Fibroblast of the conjunctiva (primary cell): ENCODE measurements at places on chromosomes 5 and 9.

GRCh38 chr9:128555180-128555721 lies 2.9 kb downstream of the SPTAN1 start:
- DNase-seq: no peak

DNA sequence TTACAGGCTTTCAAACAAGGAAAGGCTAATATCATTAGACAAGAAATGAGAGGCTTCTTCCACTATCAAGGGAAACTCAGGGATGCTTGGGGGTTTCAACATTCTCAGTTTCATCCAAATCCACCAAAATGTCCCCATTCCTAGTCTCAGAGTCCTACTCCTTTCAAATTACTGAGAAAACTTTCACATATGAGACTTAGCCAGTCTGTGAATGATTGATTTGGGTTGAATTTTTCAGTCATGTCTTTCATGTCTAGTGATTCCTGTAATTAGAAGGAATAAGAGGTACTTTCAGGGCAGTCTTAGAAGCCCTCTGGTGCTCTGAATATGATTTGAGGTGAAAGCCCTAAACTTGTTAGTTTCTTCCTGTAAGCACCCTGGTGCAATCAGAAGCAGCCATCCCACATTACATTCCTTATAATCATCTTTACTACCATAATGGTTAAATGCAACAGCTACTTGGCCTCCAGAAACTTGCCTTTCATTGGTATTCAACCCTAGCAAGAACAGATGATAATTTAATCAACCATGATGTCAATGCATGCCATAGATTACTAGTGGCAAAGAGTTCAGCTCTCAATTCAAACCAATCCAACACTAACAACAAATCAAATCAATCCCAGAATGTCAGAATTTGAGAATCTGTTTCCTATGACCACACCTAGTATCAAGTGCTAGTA lies 50.7 kb upstream of the RIC1 start:
- no peak for DNase-seq

- no peak for DNase-seq
These were observed 90.1 kb upstream of the LMX1B start for GRCh38 chr9:126523611-126524111.

- no peak for DNase-seq
These were observed 29.6 kb upstream of the ZNF782 start for GRCh38 chr9:96883922-96884321.

- no peak for DNase-seq
These were observed 1.3 kb downstream of the ANXA1 start for GRCh38 chr9:73152953-73153352.

DNA sequence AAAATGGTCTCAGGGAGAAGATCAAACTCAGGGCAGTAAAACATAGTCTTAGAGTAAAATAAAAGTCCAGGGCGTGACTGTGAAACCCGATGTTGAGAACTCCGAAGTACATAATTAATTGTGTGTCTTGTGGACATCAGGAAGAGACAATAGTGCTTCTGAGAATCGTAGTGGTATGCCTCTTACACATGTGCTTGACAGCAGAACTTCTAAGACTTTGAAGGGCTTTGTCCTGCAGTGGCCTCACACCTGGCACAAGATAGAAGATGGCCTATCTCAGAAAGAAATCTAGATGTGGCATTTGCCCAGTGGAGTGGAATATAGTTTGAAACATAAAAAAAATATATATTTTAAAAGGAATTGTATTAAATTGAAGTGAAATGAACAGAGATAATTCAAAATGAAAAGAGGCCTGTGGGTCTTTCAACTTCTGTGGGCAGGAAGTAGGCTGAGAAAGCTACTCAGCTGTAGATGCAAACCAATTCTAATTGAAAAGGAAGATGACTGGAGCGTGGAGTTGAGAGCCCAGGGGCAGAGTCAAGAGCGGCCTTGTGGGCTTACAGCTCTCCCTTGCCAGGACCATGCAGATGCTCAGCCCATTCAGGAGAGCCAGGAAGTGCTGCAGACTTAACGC lies 468.4 kb downstream of the KDM4C start:
- DNase-seq: no peak

GRCh38 chr9:5355817-5356216 lies 16.1 kb upstream of the RLN1 start:
- no peak for DNase-seq

DNA sequence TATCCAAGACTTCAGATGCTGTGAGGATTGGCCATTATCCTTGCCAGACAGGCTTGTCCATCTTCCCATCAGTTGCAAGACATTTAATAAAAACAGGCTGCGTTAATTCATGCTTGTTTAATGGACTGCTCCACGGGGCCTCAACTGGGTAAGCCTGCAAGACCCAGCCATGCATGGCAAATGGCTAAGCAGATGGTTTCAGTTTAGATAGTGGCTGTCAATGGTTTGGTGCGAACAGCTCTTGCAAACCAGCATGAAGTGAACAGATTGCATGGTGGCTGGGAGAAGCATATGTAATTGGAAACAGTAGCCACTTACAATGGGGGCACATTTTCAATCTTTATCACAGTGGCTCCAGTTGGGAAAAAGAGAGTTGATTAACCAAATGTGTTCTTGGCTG lies 628.2 kb upstream of the KLF4 start:
- no peak for DNase-seq

- DNase-seq: no peak
These were observed 136.9 kb downstream of the SEMA5A start for GRCh38 chr5:9408964-9409363.

GRCh38 chr5:138989720-138990119 lies 114.6 kb upstream of the LRRTM2 start:
- DNase-seq: no peak

DNA sequence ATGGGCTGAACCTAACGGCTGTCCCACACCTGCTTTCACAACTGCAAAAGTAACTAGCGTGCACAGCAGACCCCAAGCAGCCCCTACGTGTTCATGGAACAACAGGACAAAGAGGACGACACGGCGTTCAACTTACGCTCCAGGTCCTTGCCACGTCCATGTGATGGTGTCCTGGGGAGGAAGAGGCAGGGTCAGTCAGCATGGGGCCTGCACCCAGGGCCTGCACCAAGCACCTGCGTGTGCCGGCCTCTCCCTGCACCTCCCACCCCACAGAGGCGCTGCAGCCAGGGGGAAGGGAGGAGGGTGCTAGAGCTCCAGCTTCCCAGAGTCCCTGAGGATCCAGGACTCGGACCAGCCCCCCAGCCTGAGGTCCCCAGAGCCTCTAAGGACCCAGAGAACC lies 35.6 kb upstream of the SLC6A3 start:
- DNase-seq: no peak

DNA sequence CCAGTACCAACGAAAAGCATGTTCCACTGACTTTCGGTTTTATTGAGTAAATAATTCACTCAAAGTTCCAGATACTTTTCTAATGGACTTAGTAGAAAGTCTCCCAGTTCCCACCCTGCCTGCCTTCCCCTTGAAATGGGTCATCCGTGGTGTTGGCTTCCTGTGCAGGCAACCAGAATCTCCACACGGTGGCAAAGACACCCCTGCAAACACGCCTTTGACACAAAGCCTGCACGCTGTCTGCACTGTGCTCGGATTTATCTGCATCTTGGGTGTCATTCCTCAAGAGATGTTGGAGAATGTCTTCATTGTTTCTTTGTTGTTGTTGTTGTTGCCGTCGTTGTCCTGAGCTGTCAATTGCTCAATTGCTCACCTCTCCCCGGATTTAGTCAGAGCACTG lies 150.0 kb upstream of the IRX2 start:
- no peak for DNase-seq

GRCh38 chr9:113536483-113537228 lies 73.1 kb downstream of the RGS3 start:
- no peak for DNase-seq

DNA sequence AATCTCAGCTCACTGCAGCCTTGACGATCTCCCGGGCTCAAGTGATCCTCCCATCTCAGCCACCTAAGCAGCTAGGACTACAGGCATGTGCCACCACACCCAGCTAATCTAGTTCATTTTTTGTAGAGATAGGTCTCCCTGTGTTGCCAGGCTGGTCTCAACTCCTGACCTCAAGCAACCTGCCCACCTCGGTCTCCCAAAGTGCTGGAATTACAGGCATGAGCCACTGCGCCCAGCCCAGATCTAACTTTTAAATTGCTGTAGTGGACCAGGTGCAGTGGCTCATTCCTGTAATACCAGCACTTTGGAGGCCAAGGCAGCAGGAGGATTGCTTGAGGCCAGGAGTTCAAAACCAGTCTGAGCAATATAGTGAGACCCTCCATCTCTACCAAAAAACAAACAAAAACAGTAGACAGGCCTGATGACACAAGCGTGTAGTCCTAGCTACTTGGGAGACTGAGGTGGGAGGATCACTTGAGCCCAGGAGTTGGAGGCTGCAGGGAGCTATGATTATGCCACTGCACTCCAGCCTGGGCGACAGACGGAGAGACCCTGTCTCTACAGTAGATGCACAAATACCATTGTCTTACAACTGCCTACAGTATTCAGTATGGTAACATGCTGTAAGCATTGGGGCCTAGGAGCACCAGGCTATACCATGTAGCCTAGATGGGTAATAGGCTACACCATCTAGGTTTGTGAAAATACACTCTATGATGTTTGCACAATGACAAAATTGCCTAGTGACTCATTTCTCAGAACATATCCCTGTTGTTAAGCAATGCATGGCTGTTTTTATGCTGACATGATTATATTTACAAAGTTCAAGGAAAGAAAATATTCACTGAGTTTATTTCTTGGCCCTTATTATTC lies 1.5 kb upstream of the SIT1 start:
- no peak for DNase-seq

- DNase-seq: peak; percentile 13
These were observed 27.0 kb upstream of the ZNF622 start for GRCh38 chr5:16492398-16493140.

DNA sequence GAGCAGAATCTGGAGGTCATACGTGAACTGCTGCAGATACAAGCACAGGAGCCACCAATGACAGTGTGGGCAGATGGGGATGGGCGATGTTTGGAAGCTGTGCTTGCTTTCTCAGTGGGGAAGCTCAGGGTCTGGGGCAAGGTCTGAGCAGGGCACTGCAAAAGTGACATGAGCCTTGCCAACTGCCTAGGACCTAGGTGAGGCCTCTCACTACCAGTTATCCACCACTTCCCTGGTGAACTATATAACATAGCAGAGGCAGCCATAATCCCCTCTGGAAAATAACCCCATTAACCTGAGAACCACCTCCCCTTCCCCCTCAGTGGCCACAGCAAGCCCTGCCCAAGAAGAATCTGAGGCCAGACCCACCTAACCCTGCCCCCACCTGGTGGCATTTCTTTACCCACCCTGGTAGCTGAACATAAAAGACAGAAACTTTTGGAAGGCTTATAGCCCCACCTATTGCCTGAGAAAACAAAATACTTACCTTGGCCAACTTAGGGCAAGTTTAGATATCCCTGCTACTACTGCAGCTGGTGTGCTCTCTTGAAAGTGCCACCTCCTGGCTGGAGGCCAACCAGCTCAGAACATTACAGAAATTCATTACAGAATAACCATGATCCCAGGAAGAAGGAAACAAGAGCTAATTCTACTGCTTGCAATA lies 18.8 kb upstream of the SPEF2 start:
- DNase-seq: no peak

DNA sequence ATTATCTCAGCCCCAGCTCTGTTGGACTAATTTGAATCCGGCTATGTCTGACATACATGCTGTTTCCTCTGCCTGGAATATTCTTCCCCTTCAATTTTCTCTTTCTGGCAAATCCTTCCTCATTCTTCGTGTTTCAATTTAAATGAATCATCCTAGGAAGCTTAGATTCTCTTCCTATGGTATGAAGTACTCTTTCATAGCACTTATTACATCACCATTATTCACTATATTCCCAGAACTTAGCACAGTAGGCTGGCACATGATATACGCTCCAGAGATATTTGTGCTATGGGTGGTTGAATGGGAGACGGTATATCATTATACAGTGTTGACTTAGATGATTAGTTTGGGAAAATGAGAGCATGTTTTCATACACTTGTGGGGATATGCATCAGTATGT lies 91.0 kb upstream of the JAK2 start:
- DNase-seq: no peak

- peak; percentile 53 for DNase-seq
These were observed 134.1 kb upstream of the IFNE start for GRCh38 chr9:21616082-21616778.

DNA sequence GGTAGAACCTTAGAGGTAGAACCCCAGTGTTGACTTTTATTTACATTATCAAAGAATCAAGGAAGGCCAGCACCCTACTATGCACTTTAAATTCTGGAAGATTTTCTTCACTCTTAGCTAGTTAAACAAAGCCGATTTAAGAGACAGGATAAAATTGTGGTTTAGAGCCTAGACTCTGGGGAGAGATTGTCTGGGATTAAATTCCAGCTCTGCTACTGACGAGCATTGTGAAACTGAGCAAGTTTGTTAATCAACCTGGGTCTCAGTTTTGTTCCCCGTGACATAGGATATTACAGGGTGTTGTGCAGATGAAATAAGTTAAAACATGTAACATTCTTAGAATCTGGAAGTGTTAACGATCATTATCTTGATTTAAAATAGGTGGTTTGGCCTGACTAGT lies 83.5 kb downstream of the FEM1C start:
- DNase-seq: no peak

DNA sequence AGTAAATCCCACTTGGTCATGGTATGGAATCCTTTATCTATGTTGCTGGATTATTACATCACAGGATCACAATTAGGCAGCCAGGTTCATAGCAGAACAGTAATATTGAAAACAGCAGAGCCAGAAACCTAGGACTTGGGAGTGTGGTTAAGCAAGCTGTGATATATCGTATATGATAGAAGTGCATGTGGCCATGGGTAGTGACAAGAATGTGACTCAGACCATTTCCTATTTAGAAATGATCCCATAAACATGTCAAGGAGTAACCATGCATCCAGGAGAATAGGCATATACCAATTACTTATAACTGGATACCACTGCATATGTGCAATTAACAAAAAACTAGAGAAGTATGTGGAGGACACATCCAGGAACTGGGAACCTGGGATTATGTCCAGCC lies 31.2 kb downstream of the AMBP start:
- no peak for DNase-seq

DNA sequence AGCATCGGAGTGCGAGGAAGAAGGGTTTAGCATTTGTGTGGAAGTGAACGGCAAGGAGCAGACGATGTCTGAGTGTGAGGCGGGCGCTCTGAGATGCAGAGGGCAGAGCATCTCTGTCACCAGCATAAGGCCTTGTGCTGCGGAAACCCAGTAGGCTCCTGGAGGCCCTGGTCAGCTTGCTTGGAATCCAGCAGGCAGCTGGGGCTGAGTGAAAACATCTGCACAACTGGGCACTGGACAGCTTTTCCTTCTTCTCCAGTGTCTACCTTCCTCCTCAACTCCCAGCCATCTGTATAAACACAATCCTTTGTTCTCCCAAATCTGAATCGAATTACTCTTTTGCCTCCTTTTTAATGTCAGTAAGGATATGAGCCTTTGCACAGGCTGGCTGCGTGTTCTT lies 72.1 kb downstream of the C7 start:
- peak; percentile 32 for DNase-seq
